ENCODE measurements at places on chromosomes 11 and 22.
A peak's percentile ranks its signal among the peaks of the same experiment; 100 is the strongest.

DNA sequence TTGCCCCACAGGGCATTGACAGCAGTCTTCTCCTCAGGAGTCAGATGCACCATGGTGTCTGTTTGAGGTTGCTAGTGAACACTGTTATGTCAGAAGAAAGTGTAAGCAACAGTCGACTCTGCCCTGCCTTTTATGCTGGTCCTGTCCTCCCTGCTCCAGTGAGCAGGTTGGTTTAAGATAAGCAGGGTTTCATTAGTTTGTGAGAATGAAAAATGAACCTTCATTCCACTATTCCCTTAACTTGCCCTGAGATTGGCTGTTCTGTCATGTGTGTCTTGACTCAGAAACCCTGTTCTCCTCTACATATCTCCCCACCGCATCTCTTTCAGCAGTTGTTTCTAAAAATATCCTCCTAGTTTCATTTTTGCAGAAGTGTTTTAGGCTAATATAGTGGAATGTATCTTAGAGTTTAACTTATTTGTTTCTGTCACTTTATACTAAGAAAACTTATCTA, at the start of gene HBD:
TSS of gene HBD (minus strand) at position 103 of the 454 bp plus-strand sequence. CDS start at position 53, 50 bp downstream.
- DNase-seq = peak; percentile 18

GRCh38 chr11:116882386-116882785, 45.0 kb upstream of the APOA1 start:
- DNase-seq = peak; percentile 77

DNA sequence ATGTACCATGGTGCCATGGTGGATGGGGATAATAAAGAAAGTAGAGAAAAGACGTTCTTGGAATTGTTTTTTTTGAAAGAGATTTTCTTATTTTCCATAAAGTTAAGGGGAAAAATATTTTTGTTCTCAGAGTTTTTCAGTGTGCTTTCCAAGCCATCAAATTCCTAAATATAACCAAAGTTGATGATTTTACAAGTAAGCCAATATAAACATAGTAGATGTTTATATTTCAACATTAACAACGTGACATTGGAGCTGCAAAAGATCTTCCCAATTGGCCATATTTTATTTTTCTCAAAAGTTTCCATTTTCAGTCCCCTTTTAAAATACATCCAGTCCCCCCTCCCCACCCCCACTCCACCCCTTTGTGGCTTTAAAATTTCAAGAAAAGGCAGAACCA, 80.9 kb upstream of the PICALM start:
- DNase-seq = no peak

GRCh38 chr22:45296628-45297297, 12.0 kb downstream of the UPK3A start:
- DNase-seq = no peak

DNA sequence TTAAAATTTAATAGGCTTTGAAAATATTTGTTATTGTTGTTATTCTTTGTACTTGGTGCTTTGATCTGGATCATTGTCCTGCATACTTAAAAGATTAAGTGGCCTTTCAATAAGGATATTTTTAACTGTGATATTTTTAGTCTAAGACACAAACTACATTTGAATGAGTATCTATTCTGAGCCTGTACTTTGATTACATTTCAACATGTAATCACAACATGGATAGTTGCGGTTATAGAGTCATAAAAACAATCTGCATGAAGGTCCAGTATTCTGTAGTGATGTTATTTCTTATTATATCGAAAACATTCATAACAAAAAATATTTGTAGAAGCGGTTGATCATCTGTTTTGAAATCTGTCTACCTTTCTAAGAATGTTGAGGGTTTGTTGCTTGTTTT, 58.6 kb downstream of the HIPK3 start:
- DNase-seq = no peak

- no peak for DNase-seq
Measured at GRCh38 chr11:9868641-9869040, 204.8 kb downstream of the SWAP70 start.

DNA sequence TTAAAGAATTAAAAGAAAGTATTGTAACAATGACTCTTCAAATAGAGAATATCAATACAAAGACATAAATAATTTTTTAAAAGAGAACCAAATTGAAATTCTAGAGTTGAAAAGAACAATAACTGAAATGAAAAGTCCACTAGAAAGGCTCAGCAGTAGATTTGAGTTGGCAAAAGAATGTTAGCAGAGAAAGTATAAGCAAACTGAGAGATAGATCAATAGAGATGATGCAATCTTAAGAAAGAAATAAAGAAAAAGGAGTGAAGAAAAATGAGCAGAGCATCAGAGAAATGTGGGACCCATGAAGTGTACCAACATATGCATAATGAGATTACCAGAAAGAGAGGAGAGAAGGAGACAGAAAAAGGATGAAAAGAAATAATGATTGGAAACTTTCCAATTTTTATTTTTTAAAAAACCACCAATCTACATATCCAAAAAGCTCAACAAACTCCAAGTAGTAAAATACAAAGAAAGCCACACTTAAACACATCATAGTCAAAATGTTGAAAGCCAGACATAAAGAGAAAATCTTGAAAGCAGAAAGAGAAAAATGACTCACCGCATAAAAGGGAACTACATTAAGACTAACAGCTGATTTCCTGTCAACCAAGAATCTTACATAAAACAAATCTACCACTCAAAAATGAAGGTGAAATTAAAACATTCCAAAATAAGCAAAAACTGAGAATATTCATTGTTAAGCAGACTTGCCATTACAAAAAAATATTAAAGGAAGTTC, 20.9 kb downstream of the NCF4 start:
- no peak for DNase-seq

GRCh38 chr11:19832901-19833300, 120.3 kb downstream of the NAV2 start:
- DNase-seq = no peak

- peak; percentile 100 for DNase-seq
Measured at GRCh38 chr11:64269540-64270220, 14.8 kb downstream of the BAD start.

Measured in EL (cell line).